RCC 7860 (cell line): ENCODE measurements at places on chromosomes 16 and 17.

GRCh38 chr17:31467502-31468256 lies 76.2 kb downstream of the RAB11FIP4 start:
- DNase-seq, result no peak

DNA sequence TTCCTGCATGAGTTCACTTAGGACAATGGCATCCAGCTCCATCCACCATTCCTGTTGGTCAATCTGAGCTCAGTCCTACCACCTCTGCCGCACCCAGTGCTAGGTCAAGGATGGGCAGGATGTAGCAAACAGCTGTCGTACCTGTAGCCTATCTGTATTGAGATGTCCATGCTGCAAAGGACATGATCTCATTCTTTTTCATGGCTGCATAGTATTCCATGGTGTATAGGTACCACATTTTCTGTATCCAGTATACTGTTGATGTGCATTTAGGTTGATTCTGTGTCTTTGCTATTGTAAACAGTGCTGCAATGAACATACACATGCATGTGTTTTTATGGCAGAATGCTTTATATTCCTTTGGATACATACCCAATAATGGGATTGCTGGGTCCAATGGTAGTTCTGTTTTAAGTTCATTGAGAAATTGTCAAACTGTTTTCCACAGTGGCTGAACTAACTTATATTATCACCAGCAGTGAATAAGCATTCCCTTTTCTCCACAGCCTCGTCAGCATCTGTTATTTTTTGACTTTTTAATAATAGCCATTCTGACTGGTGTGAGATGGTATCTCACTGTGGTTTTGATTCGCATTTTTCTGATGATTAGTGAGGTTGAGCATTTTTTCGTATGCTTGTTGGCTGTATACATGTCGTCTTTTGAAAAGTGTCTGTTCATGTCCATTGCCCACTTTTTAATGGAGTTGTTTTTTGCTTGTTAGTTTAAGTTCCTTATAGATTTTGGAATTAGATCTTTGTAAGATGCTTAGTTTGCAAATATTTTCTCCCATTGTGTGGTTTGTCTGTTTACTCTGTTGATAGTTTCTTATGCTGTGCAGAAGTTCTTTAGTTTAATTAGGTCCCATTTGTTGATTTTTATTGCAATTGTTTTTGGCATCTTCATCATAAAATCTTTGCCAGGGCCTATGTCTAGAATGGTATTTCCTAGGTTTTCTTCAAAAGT lies 7.2 kb upstream of the MRTFB start:
- DNase-seq, result no peak

DNA sequence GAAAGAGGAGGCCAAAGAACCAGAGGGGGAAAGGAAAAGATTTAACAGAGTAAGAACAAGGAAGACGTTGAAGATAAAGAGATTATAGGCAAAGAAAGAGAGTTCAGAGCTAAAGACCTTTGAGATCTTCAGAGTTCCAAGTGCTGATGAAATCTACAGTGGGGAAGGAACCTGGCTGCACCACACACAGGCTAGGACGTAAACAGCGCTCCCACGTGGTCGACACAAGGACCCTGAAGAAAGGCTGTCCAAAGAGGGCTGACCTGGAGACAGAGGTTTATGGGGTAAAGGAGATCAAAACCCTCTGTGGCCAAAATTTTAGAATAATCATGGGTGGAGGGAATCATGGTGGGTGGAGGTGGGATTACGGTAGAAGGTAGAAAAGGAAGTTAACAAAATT lies 121.6 kb downstream of the PMP22 start:
- no peak for DNase-seq

GRCh38 chr16:68264128-68265077 lies at the start of gene SLC7A6:
Gene SLC7A6, plus strand, starts transcription at chr16:68264526. Its CDS starts 10,201 bp downstream, at chr16:68274727.
- DNase-seq, result peak; percentile 56

DNA sequence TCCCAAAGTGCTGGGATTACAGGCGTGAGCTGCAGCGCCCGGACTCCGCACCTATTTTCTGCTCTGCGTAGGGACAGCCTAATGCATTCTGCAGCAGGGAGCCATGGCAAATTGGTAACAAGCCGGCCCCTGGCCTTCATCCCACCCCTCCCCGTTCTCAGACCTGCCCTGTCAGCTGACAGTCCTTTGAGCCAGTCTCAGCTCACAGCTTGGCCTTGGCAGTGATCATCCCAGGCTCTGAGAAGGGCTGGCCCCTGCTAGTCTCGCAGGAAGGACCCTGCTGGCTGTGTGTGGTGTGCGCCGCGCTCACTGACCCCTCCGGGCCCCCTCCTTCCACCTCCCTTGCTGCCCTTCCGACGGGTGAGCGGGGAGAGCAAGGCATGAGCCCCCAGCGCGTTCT lies 10.3 kb upstream of the NPTX1 start:
- DNase-seq, result no peak

DNA sequence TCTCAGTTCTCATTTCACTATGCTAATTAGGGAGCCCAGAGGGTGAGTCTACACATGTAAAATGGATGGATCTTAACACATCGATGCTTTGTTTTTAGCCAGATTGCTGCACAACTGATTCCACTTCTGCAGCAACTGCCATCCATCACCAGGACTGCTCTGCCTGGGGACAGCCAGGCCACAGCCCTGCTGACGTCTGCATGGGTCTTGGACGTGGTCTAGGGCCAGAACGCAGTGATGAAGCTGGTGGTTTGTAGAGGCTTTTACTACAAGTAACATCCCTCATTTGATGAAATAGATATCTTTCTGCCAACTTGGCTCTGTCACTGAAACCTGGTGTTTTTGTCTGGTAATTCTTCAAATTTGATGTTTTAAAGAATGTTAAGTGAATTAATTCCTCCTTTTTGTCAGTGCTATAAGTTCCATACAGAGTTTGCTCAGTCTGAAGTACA lies 50.6 kb downstream of the MARCHF10 start:
- no peak for DNase-seq

DNA sequence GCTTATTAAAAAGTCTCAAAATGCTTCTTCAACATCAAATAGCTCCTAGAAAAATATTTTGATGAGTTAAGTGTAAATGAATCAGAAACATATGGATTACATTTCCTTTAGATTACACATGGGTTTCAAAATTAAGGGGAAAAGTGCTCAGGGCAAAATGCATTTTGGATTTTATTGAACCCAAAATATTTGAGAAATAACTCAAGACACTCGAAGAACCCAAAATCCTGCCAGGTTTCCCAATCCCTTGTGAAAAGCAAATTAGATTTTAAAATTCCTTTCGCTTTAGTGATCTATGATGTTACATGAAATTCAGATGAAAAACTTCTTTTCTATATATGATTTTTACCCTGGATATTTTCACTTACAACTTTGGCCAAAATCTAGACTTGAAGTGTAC lies 847.4 kb upstream of the SOX9 start:
- no peak for DNase-seq

DNA sequence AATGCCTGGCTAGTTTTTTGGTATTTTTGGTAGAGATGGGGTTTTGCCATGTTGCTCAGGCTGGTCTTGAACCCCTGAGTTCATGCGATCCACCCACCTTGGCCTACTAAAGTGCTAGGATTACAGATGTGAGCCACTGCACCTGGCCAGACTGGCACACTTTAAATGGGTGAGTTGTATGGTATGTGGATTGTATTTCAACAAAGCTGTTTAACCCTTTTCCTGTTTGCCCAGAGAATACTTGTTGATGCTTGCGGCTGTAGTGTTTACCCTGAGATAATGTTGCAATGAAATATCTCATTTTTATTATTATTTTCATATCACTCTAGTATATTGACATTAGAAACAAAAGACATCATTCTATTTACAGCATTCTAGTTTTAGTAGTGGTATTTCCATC lies 17.1 kb upstream of the TMEM94 start:
- no peak for DNase-seq

- DNase-seq, result no peak
These were observed 4.0 kb upstream of the LMF1 start for GRCh38 chr16:974611-975261.

GRCh38 chr16:71769222-71769621 lies 39.4 kb downstream of the AP1G1 start:
- no peak for DNase-seq
